ENCODE measurements at places on chromosomes 13 and 19.

- DNase-seq: no peak
These were observed 230.4 kb upstream of the KLHL1 start for GRCh38 chr13:70338609-70339008.

DNA sequence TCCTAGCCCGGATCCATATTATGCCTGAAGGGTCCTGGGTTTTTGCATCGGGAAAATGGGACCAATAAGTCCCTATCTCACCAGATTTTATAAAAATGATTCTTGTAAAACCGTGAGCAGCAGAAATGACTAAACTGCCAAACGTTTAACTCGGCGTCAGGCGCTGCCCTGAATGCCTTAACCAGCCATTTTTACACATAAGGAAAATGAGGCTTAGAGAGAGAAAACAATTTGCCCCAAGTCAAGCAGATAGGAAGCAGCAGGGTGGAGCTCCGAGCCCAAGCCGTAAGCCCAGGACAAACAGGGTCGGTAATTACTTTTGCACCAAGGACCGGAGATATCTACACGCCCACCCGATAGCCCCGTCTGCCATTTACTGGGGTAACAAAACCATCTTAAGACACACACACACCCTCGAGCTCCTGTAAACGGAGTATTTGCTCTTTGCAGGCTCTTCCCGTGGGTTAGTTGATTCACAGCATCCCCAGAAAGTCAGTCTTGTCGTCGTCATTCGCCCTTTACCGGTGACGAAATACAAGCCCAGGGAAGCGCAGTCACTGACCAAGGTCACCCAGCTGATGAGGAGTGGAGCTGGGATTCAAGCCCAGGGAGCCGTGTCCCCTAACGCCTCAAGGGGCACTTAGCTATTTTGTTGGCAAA lies 16.0 kb upstream of the MRI1 start:
- no peak for DNase-seq

DNA sequence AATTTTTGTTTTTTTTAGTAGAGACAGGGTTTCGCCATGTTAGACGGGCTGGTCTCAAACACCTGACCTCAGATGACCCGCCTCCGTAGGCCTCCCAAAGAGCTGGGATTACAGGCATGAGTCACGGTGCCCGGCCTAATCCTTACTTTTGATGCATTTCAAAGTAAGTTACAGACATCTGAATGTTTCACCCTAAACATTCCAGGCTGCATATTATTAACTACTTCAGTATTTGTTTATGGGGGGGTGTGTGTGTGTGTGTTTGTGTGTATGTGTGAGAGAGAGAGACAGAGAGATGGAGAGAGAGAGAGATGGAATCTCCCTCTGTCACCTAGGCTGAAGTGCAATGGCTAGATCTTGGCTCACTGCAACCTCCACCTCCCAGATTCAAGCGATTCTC lies 13.1 kb downstream of the SULT2B1 start:
- no peak for DNase-seq

- DNase-seq: no peak
These were observed 3.9 kb downstream of the WDR18 start for GRCh38 chr19:988081-988480.

DNA sequence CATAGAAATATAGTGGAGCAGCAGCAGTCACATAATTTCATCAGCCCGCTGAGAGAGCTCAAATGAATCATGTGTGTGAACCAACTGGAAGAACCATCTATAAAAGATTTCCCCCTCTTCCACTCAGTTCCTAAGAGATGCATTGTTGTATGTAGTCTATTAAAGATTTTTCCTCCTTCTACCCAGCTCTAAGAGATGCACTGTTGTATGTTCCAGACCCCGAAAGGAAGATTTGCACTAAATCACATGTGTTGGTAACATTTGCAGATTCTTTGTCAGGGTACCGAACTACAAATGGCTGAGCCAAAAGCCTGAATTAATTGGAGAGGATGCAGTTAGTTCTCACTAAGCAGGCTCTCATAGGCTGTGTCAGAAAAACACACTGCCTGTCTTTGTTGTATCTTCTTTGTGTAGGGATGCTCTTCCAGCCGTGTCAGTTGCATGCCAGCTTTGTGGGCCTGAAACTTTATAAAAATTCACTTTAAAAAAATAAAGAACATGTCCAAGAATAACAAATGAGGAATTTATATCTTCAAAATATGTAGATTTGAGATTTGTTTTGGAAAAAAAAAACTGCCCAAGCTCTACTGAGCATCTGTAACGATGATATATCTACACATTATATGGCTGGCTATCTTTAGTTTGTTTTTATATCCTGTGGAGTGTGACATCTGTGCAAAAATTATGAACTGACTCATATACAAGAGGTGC lies 223.1 kb downstream of the MZT1 start:
- DNase-seq: no peak

GRCh38 chr19:28563964-28564921 lies 648.7 kb downstream of the UQCRFS1 start:
- no peak for DNase-seq

GRCh38 chr13:77305266-77305665 lies 21.6 kb downstream of the MYCBP2 start:
- no peak for DNase-seq

- DNase-seq: peak; percentile 77
These were observed at the start of gene TUBGCP3 for GRCh38 chr13:112587764-112588489. Gene TUBGCP3, minus strand, starts transcription at chr13:112588153. Its CDS starts 173 bp downstream, at chr13:112587980.

Measured in neuronal stem cell (in vitro differentiated cells).